Naive thymus-derived CD8-positive, alpha-beta T cell (primary cell): ENCODE measurements at places on chromosomes 7 and 10.

GRCh38 chr7:145212050-145212449 lies 376.2 kb upstream of the TPK1 start:
- no peaks in the 10 kb centered on the region for H3K4me1 ChIP-seq
- H3K27me3 ChIP-seq = no peaks in the 10 kb centered on the region
- H3K4me3 ChIP-seq = no peak overlapping the region
- H3K27ac ChIP-seq = no peak overlapping the region
- DNase-seq = no peak
- H3K36me3 ChIP-seq = no peaks in the 10 kb centered on the region

DNA sequence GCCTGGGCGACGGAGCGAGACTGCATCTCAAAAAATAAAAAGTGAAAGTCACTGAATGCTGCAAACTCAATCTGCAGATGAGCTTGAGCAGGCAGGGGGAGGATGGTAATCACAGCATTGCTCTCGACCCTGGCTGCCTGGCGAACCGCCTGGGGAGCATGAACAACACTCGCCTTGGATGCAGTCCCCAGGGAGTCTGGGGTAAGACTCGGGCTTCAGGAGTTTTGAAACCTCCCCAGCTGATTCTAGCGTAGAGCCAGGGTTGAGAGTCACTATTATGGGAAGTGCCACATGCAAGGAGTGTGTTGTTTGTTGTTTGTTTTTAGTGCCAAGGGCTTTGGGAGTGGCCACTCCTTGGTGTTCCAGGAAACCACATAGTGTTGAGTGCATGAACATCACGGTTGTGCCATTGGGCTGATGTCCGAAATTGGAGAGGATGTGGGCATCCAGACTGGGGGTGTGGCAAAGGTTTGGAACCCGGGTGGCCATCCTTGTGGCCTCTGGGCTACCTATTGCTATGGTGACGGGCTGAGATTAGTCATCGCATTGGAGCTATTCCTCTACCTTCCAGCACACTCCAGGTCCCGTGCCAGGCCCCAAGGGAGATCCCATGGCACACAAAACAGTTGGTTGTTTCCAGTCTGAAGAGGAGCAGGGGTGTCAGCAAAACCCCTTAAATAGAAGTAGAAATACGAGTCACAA lies 92.6 kb downstream of the RGS10 start:
- no peak overlapping the region for H3K27ac ChIP-seq
- peaks cover 2% of the 10 kb centered on the region for H3K36me3 ChIP-seq
- H3K4me3 ChIP-seq = no peak overlapping the region
- peaks cover 14% of the 10 kb centered on the region for H3K4me1 ChIP-seq
- no peaks in the 10 kb centered on the region for H3K27me3 ChIP-seq
- no peak for DNase-seq

GRCh38 chr7:90816511-90817142 lies 220.5 kb downstream of the CDK14 start:
- H3K4me1 ChIP-seq = no peaks in the 10 kb centered on the region
- H3K36me3 ChIP-seq = no peaks in the 10 kb centered on the region
- H3K4me3 ChIP-seq = no peak overlapping the region
- H3K27me3 ChIP-seq = no peaks in the 10 kb centered on the region
- DNase-seq = no peak

- H3K36me3 ChIP-seq = no peaks in the 10 kb centered on the region
- no peak overlapping the region for H3K4me3 ChIP-seq
- DNase-seq = no peak
Measured at GRCh38 chr7:3188946-3189345, 112.1 kb upstream of the SDK1 start.

- H3K36me3 ChIP-seq = peaks cover 9% of the 10 kb centered on the region
- no peak overlapping the region for H3K27ac ChIP-seq
- H3K27me3 ChIP-seq = no peaks in the 10 kb centered on the region
- no peak overlapping the region for H3K4me3 ChIP-seq
- no peak for DNase-seq
Measured at GRCh38 chr10:119815671-119816070, 57.0 kb downstream of the MCMBP start.

DNA sequence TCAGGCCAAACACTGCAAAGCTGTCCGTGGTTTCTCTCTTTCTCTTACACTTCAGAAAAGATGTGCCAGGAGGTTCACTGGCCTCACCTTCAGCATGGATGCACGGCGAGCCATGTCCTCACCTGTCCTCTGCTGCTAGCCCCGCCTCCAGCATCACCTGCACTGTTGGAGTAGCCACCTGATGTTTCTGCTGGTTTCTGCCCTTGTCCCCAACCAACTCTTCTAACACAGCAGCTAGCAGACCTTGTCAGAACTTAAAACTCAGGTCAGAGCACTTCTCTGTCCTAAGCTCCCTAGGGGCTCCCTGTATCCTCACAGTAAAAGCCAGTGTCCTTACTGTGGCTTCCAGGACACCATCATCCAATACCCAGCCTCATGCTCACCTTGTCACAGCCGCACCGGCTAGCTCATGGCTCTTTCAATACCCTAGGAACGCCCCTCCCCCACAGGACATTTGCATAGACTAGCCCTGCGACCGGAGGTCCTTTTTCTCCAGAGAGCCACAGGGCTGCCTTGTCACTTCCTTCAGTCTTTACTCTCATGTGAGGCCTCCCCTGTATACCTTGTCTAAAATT lies 15.2 kb downstream of the PALD1 start:
- no peak overlapping the region for H3K4me3 ChIP-seq
- peaks cover 7% of the 10 kb centered on the region for H3K27me3 ChIP-seq
- H3K36me3 ChIP-seq = no peaks in the 10 kb centered on the region

DNA sequence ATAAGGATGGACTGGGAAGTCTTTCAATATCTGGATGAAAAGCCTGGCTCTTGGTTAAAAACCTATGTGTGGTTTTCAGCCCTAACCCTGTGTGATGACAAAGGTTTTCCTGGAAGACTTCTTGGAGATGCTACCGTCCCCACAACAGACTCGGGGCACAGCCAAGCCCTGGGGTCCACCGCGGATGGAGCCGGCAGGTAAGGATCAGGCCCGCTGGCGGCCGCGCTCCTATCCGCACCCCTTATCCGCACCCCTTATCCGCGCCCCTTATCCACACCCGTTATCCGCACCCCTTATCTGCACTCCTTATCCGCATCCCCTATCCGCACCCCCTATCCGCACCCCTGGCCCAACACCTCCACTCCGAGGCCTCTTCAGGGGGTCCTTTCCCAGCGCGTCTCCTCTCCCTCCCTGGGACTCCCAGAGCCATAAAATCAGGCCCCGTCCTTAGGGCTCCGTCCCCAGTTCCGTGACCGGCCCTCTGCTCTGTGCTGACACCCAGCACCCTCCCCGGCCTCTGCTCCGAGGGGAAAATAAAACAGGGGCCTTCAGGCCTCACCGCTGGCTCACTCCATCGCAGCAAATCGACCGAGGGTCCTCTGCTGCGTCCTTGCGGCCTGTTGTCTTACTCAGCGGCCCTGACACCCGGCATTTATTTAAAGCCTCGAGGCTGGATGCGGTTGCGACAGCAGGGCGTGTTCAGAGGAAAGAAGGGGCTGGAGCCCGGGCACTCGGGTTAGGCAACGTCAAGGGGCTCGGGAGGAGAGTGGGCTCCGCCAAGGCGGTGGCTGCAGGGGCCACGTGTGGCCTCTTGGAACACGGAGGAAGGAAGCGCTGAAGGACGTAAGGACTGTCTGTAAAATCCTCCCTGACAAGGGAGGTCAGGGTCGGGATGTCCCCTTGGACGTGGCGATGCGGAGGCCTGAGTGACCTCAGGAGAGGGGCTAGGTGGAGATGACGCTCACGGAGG lies 215.1 kb upstream of the ADARB2 start:
- H3K27ac ChIP-seq = no peak overlapping the region
- peaks cover 14% of the 10 kb centered on the region for H3K4me1 ChIP-seq
- no peak for DNase-seq
- H3K27me3 ChIP-seq = no peaks in the 10 kb centered on the region
- no peak overlapping the region for H3K4me3 ChIP-seq

DNA sequence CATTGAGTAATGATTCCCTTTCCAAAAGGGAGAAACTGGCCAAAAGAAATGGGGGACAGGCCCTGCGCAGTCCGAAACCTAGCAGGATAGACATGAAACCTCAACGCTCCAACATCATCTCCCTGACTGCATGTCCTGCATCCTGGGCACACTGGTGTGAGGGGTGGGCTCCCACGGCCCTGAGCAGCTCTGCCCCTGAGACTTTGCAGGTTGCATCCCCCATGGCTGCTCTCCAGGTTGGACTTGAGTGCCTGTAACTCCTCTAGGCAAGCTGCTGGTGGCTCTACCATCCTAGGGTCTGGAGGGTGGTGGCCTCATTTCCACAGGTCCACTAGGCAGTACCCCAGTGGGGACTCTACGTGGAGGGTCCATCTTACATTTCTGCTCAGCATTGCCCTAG lies 16.3 kb upstream of the CRYGN start:
- no peaks in the 10 kb centered on the region for H3K36me3 ChIP-seq
- DNase-seq = no peak
- H3K4me3 ChIP-seq = no peak overlapping the region
- H3K27ac ChIP-seq = no peak overlapping the region
- peaks cover 4% of the 10 kb centered on the region for H3K27me3 ChIP-seq
- H3K4me1 ChIP-seq = no peaks in the 10 kb centered on the region

- H3K27ac ChIP-seq = no peak overlapping the region
- H3K27me3 ChIP-seq = peaks cover 68% of the 10 kb centered on the region
- H3K4me3 ChIP-seq = peak overlapping the region; percentile 36
- no peak for DNase-seq
Measured at GRCh38 chr7:19116121-19117090, 1.0 kb downstream of the TWIST1 start.

DNA sequence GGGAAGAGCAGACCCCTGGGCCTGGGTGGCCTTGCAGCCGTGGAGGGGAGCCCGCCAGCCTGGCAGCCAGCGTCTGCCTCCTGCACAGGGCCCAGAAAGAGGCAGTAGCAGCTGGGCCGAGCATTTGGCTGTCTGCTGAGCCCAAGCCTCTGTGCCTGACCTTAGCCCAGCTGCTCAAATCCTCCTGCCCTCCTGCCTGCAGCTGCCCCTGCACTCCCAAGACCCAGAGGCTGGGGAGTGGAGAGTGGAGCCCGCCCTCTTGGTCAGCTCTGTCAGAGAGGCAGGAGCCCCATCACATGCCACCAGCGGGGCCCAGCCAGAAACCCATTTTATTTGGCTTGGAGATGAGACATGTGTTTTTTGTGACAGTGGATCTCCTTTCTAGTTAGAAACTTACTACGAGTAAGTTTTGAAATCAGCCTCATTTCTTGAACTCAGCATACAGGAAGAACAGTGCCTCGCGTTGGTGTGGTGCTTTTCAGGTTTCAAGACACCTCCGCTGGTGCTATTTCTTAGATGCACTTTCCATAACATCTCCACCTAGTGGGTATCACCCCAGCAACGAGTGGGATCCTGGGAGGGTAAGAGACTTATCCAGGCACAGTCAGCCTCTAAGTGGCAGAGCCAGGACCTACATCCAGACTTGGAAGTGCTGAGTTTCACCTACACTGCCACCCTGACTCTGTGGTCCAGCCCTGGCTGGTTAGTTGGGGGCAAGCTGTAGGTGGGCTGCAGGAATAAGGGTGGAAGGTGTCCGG lies 477.1 kb downstream of the RPS24 start:
- no peaks in the 10 kb centered on the region for H3K27me3 ChIP-seq
- H3K4me3 ChIP-seq = no peak overlapping the region
- H3K27ac ChIP-seq = no peak overlapping the region

DNA sequence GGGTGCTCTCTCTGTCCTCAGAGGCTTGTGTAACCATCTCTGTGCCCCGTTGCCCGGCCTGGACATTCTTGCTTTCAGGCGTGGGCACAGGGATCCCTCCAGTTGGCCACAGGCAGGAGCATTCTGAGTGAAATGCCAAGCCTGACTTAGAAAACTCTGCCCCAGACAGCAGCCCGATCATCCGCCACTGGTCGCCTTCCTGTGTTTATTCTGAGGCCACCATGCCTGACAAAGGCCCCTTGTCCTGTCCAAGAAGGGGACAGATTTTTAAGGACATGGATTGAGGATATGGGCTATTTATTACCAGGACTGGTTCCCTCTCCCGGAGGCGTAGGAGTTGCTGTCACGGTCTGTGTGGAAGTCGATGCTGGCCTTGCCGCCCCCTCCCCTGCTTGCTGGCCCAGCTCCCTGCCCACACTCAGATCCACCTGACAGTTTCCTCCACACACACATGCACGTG lies 54.3 kb downstream of the SPOCK2 start:
- no peaks in the 10 kb centered on the region for H3K27me3 ChIP-seq
- H3K27ac ChIP-seq = no peak overlapping the region
- no peak for DNase-seq
- H3K36me3 ChIP-seq = no peaks in the 10 kb centered on the region

DNA sequence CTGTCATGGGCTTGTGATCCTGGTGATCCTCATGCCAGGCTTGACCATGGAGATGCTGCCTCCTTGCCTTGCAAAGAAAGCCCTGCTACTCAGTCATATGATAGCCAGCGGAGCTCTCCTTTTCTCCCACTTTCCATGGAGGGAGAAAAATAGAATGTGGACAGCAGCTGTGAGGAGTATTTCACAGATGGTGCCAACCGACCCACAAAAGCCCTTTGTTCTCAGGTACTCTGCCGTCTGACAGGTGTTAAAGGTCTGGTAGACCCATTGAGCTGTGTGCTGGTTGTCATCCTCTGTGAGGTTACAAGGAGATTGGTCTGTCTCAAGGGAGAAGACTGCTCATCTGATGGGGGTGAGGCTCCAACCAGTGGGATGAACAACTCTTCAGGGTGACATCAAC lies 29.5 kb upstream of the COBL start:
- no peak overlapping the region for H3K27ac ChIP-seq
- H3K36me3 ChIP-seq = no peaks in the 10 kb centered on the region
- peaks cover 2% of the 10 kb centered on the region for H3K27me3 ChIP-seq
- DNase-seq = no peak
- no peaks in the 10 kb centered on the region for H3K4me1 ChIP-seq
